ENCODE measurements at places on chromosomes 12 and 14.

DNA sequence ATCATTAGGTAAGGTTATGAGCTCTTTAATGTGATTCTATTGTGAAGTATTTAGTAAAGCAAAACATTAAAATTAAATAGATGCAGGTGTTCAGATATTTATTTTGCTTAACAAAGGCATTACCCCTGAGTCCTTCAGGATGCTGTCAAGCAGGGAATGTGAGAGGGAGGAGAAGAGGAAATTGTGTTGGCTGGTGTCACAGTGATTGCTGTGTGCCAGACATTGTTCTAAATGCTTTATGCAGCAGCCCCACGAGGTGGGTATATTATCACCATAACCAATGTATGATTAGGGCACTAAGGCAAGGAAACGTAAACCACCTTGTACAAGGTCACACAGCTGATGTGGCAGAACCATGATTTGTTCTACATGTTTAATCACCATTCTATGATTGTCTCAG, 80.1 kb downstream of the STAB2 start:
- DNase-seq: no peak

DNA sequence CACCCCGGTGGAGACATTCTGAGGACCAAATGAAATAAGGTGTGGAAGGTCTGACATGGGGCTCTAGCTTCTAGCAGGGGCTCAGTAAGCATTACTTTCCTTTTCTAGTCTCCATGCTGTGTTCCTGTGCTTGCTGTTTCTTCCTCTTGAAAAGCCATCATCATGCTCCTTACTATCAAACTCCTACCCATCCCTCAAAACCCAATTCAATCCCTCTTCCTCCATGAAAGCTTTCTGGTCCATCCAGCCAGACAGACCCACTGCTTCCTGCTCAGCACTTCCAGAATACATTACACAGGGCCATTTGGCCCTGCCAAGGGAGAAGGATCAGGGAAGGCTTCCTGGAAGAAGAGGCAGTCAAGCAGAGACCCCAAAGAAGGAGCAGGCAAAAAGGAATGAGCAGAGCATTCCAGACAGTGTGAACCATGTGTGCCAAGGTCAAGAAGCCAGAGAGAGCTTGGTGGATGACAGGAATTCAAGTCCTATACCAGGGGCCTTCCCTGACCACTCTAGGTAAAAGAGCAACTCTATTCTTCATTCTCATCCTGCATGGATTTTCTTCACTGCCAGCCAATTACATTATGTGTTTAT, 59.5 kb downstream of the NUAK1 start:
- no peak for DNase-seq

- no peak for DNase-seq
Measured at GRCh38 chr14:46399049-46399448, 252.5 kb downstream of the RPL10L start.

GRCh38 chr12:97595936-97596335, 133.3 kb downstream of the RMST start:
- DNase-seq: no peak

DNA sequence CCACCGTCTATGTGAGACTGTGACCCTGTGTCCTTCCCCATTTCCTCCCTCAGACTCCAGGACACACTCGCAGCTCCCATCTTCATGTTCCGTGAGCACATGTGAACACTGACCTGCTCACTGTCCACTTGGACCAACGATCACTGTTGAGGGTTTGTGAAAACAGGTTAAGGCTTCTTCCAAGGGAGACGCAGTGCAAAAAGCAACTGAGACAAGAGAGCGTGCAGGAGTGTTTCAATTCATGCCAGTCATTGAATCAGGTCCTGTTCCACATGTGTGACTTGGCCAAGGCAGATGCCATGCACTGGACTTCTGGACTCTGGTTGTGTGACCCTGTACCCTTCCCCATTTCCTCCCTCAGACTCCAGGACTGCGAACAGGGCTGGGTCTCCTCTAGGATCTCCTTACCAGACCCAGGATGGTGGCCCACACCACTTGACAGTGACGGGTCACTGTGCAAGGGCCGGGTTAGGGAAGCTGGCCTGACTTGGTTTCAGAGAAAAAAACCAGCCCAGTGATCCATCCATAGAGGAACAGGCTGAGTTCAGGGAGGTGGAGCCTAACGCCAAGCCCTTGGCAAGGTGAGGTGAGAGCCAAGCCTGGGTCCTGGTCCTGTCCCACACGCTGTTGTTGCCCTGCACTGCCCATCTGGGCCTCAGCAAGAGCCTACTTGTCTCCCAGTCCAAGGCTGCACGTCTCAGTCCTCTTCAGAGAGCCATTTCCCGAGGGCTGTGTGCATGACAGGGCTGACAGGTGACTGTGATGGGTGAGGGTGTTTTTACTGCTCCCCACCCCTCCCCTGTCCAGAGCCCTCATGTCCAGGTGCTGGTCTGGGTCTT, 5.7 kb upstream of the KRT5 start:
- no peak for DNase-seq

DNA sequence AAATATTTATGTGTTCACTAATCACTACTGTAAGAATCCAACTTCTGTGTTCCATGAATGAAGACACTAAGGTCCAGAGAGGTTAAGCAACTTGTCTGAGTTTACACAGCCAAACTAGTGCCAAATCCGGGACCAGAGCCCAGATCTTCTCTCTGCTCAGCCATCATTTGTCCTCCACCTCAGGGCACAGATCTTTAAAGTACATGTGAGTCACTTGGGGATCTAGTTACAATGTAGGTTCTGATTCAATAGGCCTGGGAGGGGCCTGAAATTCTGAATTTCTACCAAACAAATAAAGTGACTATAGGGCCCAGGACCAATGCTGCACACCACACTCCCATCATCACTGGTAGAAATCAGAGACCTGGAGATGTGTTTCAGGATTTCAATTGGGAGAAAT, 162.9 kb downstream of the GXYLT1 start:
- DNase-seq: no peak

GRCh38 chr14:21915826-21916225, 242.2 kb upstream of the OR4E1 start:
- DNase-seq: no peak

DNA sequence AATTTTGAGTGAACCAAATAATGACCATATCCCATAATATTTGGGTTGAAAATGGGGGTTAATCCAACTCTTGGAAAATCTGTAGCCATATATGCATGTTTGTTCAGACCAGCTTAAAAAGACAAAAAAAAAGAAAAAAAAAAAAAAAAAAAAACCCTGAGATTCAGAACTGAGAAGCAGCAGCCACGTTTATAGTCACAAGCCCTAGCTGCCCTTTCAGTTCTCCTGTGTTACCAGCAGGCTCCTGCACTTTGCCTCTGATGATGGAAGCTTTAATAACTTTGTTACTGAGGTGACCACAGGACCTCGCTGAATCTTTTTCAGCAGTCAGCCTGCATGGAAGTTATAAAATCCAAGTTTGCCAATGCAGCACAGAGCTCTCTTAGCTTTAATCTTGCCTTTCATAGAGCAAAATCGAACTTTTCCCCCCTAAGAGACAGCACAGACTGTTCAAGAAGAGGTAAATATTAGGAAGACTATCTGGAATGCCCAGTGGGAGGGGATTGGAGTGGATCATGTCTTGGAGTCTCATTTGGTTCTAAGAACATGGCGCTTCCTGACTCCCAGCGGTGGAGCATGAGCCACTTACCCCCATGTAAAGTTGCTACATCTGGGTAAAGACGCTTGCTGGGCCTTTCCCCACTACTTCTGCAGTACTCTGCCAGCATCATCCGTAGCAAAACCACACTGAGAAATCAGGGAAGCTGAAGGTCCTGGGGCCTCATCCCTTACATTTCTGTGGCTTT, 20.6 kb downstream of the GNG2 start:
- DNase-seq: peak; percentile 54

GRCh38 chr12:107130830-107131611, 37.7 kb upstream of the CRY1 start:
- no peak for DNase-seq

GRCh38 chr12:96743606-96744005, 163.5 kb upstream of the NEDD1 start:
- DNase-seq: no peak

- no peak for DNase-seq
Measured at GRCh38 chr12:84694116-84694515, 218.5 kb downstream of the SLC6A15 start.

- no peak for DNase-seq
Measured at GRCh38 chr12:96770219-96771102, 136.6 kb upstream of the NEDD1 start.

DNA sequence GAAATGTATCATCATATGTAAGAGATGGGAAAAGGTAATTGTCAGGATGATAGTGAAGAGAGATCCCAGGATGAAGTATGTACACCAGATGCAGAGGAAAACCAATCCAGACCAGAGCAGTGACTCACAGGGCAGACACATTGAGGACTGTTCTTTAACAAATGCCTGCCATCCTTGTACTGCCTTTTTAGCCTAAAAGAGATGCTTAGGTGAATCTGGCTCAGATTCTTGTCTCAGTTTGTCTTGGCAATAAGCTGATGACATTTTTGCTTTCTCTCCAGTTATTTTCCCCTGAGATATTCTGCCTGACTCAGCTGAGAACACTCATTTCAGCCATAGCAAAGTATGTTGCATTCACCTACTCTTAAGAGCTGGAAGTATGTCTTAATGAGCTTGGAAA, 405.3 kb upstream of the USP15 start:
- DNase-seq: no peak

- DNase-seq: no peak
Measured at GRCh38 chr14:30528119-30528518, 30.8 kb upstream of the G2E3 start.

DNA sequence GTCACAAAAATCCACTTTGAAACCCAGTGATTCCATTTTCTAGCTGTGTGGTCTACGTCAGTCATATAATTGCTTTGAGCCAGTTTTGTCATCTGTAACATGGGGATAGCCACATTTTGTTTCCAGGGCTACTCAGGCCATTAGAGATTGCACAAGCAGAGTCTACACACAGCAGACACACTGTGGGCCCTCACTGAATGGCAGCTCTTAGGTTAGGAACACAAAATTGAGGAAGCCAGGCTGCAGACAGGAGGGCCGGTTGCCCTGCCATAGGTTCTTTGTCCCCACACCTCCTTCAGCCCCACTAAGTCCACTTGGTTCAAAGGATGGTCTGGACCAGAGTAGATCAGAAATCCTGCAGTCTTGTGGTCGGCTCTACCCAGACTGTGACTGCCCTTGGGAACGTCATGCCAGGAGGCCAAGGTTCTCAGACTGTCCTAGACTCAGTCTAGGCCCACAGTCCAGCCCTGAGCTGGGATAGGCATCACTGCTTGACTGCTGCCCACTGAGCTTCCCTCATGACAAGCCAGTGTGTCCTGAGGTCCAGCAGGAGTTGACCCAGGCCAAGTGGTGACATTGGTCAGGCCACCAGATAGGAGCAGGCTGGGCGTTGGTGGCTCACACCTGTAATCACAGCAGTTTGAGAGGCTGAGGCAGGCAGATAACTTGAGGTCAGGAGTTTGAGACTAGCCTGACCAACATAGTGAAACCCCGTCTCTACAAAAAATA, 3.8 kb upstream of the MYH7 start:
- no peak for DNase-seq

DNA sequence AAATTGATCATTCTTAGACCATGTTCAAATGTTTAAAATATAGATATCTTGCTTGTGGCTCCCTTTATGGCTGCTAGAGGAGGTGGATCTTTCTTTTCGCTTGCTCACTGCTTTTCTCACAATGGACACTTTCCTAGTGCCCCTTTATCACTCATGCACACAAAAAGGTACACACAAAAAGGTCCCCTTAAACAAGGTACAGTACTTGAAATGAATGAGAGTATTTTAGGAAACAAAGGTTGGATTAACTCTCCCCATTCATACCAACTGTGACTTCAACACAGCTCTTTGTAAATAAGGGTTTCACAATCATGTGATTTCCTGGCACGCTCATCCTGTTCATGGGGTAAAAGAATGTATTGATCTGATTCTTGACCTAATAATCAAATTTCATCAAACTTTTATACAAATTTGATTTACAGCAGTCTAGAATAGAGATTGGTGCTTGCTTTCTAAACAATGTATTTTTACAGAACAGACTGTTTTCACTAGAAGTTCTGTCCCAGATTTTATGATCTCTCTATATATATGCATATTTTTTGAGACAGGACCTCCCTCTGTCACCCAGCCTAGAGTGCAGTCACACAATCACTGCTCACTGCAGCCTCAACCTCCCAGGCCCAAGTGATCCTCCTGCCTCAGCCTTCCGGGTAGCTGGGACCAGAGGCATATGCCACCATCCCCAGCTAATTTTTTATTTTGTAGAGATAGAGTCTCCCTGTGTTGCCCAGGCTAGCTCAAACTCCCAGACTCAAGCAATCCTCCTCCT, 34.4 kb upstream of the EPS8 start:
- no peak for DNase-seq

- DNase-seq: peak; percentile 42
Measured at GRCh38 chr12:28872654-28873268, 276.3 kb upstream of the FAR2 start.

GRCh38 chr12:87756111-87756510, 273.1 kb downstream of the C12orf50 start:
- no peak for DNase-seq

DNA sequence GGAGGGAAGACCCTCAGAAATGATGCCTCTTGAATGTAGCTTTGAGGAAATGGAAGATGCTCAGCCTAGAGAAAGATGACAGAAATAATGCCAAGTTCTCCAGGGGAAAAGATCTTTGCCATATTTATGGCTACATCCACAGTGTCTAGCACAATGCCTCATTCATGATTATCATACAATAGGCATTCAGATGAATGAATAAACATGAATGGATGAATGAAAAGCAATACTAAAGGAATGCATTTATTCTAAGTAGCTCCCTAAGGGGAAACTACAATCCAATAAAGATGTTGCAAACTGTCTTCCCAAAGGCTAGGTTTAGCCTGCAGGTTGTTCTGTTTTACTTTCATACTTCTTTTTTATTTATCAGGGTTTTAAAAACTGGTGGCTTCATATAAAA, 12.0 kb downstream of the TMTC1 start:
- DNase-seq: no peak

GRCh38 chr12:72274931-72275330, 2.8 kb downstream of the TRHDE start:
- DNase-seq: no peak

- peak; percentile 42 for DNase-seq
Measured at GRCh38 chr14:78319406-78319805, 149.2 kb downstream of the NRXN3 start.

GRCh38 chr14:51336734-51337133, 96.7 kb downstream of the TMX1 start:
- DNase-seq: no peak

- no peak for DNase-seq
Measured at GRCh38 chr14:77353469-77354141, 23.3 kb downstream of the TMED8 start.

GRCh38 chr12:45276154-45276755, 60.4 kb downstream of the ANO6 start:
- no peak for DNase-seq

GRCh38 chr12:72074065-72074464, 135.4 kb downstream of the TPH2 start:
- DNase-seq: no peak

GRCh38 chr12:132561427-132562156, 48.8 kb downstream of the LRCOL1 start:
- DNase-seq: no peak

DNA sequence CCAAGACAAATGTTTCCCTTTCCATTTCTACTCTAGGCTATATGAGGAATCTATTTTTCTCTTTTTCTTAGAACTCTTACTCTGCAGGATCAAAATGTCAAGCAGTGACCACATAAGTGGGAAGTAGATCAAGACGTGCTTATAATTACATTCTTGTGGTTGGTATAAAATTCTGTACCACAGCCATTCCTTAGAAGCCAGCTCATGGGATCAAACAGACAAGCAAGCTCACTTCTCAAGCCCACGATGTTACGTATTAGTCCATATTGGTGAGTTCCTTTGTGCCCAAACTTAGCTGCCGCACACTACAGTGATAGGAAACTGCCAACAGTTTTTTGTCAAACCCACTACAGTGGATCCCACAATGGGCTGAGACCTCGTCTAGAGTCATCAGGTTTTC, 53.4 kb downstream of the IFNG start:
- DNase-seq: no peak
